ENCODE measurements at places on chromosomes 13 and 19. TPM values are rescaled to one million over a fixed set of nuclear protein-coding genes. Genes with fewer than 3 reads are reported as not detected.

The TGDS gene
- 30.2 TPM for total RNA-seq

The KLK12 gene
- not detected for total RNA-seq

The MRPS12 gene
- total RNA-seq = 16.3 TPM

The TTYH1 gene
- 99.3 TPM for total RNA-seq

Data from camera-type eye (tissue), 1 donor.